ENCODE measurements at places on chromosomes 1 and 21. TPM values are rescaled to one million over a fixed set of nuclear protein-coding genes. Genes with fewer than 3 reads are reported as not detected.

Gene OPTC
- not detected for total RNA-seq

- DNase-seq, result no peak
These were observed 538.5 kb downstream of the KIF26B start for GRCh38 chr1:245693116-245693793.

Gene FABP3
- 15.5 TPM for total RNA-seq

DNA sequence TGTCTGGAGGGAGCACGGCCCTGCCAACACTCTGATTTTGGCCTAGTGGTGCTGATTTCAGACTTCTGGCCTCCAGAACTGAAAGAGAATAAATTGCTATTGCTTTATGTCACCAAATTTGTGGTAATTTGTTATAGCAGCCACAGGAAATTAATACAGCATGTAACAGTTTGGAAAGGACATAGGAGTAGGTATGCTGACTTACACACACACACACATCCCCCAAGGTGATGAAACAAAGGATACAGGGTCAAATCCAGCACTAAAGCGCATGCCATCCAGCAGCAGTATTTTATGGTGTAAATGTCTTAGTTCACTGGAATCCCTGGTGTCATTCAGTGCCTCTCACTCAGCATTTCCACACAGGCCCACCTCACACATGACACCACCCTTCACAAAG is 72.2 kb upstream of the MAN1A2 start:
- no peak for DNase-seq

- DNase-seq, result no peak
These were observed 4.1 kb downstream of the UQCRHL start for GRCh38 chr1:15803380-15803779.

Gene LRRC40
- 22.1 TPM for total RNA-seq

Gene IPP
- total RNA-seq, result 10.5 TPM

Gene DAB1
- total RNA-seq, result 0.59 TPM

DNA sequence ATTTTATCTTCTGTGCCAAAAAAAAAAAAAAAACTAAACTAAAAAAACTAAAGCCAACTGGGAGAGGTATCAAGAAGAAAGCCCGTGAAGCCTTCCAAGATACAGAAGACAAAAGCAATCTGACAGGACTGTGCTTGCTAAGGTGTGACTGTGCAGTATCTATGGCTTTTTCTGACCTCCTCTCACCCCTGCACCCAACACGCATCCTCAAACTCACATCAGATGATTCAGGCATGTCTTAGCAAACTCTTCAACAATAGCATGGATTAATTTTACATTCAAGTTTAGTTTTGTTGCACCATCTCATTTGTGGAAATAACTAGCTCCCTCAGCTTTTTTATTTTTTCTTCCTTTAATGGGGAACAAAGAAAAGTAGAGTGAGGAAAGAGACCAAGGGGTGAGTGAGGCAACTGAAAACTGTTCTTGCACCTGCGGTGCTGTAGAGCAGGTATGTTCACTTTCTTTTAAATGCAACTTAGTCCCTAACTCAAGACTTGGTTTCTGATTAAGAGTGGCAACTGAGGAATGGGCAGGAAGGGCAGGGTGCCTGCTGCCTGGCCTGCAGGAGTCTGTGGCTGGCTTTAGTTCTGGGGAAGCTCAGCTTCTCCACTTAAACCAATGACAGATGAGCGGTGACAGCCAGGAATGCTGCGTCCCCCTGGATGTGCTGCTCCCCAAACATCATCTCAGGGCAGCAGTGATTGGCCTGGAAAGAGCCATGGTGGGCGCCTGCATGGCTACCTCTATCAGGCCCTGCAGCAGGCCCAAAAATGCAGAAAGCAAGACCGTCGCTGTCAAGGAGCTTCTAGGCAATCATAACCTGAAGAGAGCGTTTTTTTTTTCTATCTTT is 71.3 kb upstream of the LRRC8B start:
- DNase-seq, result no peak

DNA sequence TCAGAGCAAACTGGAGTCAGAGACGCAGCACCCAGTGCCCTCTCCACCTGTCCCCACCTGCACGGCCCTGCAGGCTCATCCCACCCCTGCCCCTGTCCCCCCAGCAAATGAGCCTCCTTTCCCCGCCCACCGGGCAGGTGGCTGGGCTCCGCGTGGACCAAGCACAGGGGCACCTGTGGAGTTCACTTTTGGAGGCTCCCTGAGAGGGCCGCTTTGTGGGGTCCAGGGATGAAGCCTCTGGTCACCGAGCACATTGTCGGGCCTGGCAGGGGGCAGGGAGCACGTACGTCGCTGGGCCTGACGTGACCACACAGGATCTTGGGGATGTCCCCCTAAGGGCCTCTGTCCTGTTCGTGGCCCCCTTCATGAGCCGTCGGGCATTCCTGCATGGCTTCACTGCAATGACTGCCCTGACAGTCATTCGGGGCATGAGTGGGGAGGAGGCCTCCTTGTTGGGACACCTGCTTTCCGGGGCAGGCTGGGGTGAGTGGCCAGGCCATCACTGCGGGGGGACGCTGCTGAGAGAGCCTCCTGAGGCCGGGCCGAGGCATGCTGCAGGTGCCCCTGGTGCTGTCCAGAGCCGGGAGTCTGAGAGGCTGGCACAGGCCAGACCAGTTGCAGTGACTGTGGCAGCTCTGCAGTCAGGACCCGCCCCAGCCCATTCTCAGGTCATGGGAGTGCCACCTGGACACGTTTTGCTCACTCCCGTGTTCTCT is 19.7 kb downstream of the SLX9 start:
- no peak for DNase-seq

Gene TRAPPC3
- 107 TPM for total RNA-seq

Gene TNFRSF1B
- total RNA-seq, result 25.0 TPM

- DNase-seq, result no peak
These were observed 22.1 kb upstream of the ACTRT2 start for GRCh38 chr1:2999138-2999537.

- DNase-seq, result no peak
These were observed 34.7 kb downstream of the RGS5 start for GRCh38 chr1:163168053-163168452.

DNA sequence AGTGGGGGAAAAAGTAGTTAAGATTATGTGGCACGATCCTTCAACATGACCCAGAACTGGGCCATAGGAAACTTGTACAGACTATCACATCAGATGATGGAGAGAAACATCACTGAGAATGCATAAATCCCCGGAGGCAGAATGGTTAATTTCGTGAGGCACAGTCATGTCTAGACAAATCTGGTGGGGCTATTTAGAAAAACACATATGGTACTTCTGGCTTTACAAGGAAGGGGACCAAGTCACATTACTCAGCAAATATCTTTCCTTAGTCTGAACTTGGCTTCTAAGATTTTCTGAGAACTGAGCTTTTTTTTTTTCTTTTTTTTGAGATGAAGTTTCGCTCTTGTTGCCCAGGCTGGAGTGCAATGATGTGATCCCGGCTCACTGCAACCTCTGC is 9.2 kb upstream of the UQCRHL start:
- no peak for DNase-seq

- DNase-seq, result no peak
These were observed 78.8 kb upstream of the CD1D start for GRCh38 chr1:158101927-158102326.

DNA sequence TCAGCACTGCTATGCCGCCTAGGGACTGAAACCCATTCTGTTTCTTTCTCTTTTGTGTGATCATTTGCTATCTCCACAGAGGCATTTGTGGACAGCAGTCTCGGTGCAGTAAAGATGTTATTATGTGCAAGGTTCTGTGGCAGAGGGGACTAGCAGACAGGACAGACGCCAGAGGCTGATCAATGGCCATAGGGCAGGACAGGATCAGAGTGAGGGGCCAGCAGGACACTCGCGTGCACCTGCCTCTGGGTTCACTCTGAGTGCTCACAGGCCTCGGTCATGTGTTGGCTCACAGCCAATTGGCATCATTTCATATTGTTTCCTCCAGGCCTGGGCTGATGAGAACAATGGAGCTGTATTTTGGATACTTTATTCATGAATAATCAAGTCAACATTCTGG is 212.6 kb downstream of the TGFB2 start:
- no peak for DNase-seq

Gene DENND2C
- total RNA-seq, result 5.9 TPM

DNA sequence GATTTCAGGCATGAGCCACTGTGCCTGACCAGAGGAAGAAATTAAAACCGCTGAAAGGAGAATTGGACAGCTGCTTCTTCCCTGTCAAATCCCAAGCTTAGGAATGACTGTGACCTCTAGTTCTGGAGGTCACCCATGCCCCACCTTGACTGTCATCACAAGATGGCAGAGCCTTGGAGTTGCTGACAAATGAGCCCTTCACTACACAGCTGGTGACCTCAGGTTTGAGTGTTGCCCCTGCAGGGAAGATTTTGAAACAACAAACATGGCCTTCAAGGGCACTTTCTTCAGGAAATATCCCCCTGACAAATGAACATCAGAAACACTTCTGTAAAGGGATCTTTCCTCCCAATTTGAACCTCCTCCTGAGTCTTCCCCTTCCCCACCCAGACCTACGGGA is 6.9 kb upstream of the SLC45A3 start:
- no peak for DNase-seq

DNA sequence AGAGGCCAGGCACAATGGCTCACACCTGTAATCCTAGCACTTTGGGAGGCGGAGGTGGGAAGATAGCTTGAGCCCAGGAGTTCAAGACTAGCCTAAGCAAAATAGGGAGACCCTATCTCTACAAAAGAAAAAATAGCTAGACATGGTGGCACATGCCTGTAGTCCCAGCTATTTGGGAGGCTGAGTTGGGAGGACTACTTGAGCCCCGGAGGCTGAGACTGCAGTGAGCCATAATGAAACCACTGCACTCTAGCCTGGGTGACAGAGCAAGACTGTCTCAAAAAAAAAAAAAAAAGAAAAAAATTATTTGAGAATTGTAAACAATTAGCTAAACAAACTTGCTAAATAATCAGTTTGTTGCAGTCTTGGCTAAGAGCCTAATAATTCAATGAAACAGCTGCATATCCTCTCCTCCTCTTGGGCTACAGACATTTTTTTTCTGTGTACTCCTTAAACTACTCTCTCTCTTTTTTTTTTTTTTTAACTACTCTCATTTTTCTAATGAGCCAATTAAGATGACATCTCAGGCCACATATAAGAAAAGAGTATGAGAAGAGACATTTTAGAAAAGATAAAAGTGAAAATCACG is 10.5 kb upstream of the DNAJB4 start:
- no peak for DNase-seq

DNA sequence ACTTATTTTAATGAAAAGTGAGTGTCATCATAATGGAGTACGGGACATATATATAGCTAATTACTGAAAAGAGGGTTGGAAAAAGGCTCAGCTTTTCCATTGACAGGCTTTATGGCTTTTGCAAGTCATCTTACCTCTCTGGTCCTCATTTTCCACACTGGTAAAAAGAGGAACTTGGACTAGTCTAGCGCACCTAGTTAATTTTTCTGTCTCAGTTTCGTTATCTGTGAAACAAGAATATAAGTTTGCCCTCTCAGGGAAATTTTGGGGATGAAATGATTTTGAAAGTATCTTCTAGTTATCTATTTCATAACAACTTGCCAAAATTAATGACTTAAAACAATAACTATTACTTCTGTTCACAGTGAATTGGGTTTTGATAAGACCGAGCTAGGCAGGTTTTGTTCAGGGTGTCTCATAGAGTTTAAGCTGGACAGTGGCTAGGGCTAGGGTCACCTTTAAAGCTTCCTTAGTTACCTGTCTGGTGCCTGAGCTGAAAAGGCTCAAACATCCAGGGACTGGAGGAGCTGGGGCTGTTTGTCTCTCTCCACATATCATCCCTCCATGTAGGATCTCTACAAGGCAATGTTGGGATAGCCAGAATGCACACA is 91.7 kb downstream of the TYW3 start:
- no peak for DNase-seq

Gene KRTAP11-1
- total RNA-seq, result not detected

DNA sequence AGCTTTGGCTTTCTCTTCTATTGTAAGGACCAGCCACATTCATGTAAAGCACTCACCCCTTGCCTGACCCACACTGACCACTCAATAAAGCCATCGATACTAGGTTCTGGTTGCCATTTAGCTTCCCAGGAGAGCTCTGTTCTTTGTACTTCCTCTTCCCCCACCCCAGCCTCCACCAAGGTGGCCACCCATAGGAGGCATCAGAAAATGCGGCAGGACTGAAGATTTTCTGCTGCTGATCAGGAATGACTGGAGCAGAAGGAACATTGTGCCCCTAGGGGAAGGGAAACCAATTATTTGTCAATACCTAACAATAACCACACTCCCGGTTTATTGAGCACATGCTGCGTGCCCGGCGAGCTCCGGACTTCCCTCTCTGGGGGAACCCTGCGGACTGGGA is 5.2 kb upstream of the SMIM12 start:
- no peak for DNase-seq

DNA sequence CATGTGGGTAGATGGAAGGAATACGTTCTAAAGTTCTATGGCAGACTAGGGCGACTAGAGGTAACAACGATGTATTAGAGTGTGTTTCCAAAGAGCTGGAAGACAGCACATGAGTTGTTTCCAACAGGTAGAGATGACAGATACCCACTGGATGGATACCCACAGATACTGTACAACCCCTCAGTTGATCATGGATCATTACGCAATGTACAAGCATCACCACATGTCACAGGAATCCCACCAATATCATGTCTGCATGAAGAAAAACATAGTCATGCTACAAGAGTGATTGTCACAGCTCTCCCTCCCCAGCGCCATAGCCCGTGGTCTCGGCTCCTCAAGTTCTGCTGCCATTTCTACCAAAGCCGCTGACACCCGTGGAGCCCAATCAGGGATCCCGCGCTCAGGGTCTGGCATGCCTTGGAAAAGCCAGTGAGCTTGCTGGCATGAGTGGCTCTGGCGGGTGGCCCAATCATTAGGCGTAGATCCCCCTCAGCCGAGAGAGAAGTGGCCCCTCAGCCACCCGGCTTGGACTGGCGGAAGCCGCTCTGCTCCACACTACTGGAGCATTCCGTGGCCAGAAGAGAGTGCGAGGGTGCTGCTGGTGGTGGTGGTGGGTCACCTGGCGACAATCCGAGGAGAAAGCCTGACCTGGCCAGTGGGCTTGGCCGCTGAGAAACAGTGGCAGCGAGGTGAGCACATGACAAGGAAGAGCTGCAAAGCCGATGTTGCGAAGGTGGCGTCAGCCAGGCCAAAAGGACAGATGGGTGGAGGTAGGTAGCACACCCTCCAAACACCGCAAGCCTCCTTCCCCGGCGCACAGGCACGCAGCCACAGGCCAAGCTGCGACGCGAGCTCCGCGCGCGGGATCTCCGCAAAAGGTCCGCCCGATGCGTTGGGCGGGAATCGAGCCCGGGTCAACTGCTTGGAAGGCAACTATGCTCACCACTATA is 65.7 kb upstream of the FCGR2A start:
- DNase-seq, result no peak

DNA sequence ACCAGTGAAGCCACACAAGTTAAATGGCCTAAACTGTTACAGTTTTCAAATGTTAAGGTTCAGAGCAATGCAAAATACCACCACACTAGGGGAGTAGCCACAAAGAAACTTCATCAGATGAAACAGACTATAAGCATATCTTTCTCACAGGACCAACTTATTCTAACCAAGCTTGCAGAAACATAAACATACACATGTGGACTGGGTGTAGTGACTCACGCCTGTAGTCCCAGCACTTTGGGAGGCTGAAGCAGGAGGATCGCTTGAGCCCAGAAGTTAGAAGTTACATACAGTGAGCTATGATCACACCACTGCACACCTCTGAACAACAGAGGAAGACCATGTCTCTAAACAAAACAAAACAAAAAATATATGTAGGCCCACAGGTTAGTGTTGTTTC is 17.3 kb downstream of the WDR47 start:
- DNase-seq, result no peak

- DNase-seq, result no peak
These were observed 94.7 kb downstream of the DMRTA2 start for GRCh38 chr1:50328552-50328951.

Measured in breast epithelium (tissue), 4 donors.